ENCODE measurements at places on chromosomes 16 and 17.
A peak's percentile ranks its signal among the peaks of the same experiment; 100 is the strongest.

DNA sequence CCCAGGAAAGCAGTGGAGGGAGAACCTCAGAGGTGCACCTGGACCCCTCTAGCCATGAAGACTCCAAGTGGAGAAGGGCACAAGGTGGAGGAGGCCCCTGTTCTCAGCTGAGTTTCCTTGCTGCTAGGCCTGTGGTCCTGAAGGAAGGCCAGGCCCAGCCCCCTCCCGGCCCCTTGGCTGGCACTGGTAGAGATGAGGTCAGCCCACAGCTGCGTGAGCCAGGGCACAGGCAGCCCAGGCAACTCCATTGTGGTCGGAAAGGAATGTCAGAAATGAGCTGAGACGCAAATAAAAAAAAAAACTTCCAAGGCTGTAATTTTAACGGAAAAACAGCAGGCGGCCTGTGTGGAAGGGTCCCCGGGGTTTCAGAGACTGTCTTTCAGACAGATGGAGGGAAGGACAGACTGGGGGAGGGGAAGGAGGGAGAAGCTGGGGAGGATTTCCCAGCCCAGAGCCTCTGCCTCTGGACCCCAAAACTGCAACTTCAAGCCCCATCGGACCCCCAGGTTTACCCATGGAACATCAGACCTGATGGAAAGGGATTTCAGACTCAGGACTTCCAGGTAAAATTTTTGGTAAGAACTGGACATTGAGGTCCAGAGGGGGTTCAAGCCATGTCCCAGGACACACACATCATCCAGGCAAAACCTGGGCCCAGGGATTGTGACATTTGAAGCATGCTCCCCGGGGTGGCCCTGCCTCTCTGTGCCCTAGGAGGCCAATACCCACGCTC is 25.6 kb upstream of the MRPS23 start:
- peak; percentile 90 for DNase-seq

- DNase-seq: no peak
Measured at GRCh38 chr16:4089811-4090301, 26.4 kb downstream of the ADCY9 start.

- no peak for DNase-seq
Measured at GRCh38 chr16:84541999-84542817, 37.7 kb upstream of the MEAK7 start.

- DNase-seq: no peak
Measured at GRCh38 chr17:53100126-53100525, 722.6 kb upstream of the KIF2B start.

- no peak for DNase-seq
Measured at GRCh38 chr17:55417411-55418268, 4.0 kb downstream of the MMD start.

GRCh38 chr17:71516149-71516548 is 604.7 kb upstream of the SOX9 start:
- no peak for DNase-seq

DNA sequence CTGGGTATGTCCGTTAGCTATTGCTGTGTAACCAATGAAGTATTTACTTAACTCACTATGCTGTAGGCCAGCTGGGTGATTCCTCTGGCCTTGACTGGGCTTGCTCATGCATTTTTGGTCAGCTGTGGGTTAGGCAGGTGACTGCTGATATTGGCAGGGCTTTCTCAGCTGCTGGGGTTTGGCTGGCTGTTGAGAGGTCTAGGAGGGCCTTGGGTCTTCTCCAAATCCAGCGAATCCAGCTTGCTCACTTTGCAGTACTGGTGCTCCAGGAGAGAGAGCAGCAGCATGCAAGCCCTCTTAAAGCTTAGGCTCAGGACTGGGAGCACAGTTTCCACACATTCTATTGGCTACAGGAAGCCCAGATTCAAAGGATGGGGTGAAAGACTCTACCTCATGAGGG is 270.1 kb downstream of the PHKB start:
- DNase-seq: peak; percentile 47

DNA sequence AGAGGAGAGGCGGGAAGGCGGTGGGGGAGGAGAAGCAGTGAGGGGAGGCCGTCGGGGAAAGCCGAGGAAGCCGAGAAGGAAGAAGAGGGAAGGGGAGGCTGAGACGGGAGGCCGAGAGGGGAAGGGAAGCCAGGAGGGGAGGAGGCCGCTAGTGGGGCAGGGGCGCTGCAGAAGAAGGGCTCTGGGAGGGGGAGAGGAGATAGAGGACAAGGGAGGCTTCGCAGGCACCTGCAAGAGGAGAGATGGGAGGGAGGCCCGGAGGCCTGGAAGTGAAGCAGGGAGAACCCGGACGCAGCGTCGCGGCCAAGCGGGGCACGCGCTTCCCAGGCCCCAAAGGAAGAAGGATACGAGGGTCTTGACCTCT is 2.3 kb downstream of the C17orf58 start:
- DNase-seq: no peak

DNA sequence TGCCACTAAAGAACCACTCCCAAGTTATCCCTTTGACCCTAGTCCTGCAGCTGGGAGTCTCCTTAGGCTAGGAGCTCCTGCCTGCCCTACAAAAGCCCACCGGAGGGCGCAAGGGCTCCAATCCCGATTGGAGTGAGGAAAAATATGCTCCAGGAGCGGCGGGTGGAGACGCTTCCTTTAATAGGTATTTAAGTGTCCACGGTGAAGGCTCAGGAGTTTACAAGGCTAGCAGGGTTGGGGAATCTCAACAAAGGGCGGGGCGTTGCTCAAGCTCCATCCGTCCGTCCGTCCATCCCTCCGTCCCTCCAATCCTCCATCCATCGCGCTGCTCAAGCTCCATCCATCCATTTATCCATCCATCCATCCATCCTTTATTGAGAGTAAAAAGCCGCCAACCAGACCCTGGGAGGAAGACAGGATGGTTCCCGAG is 556 bp upstream of the SPNS1 start:
- DNase-seq: peak; percentile 7

- DNase-seq: no peak
Measured at GRCh38 chr16:13351601-13352217, 450.3 kb downstream of the SHISA9 start.

- DNase-seq: no peak
Measured at GRCh38 chr17:75183999-75184884, 1.5 kb upstream of the SUMO2 start.

DNA sequence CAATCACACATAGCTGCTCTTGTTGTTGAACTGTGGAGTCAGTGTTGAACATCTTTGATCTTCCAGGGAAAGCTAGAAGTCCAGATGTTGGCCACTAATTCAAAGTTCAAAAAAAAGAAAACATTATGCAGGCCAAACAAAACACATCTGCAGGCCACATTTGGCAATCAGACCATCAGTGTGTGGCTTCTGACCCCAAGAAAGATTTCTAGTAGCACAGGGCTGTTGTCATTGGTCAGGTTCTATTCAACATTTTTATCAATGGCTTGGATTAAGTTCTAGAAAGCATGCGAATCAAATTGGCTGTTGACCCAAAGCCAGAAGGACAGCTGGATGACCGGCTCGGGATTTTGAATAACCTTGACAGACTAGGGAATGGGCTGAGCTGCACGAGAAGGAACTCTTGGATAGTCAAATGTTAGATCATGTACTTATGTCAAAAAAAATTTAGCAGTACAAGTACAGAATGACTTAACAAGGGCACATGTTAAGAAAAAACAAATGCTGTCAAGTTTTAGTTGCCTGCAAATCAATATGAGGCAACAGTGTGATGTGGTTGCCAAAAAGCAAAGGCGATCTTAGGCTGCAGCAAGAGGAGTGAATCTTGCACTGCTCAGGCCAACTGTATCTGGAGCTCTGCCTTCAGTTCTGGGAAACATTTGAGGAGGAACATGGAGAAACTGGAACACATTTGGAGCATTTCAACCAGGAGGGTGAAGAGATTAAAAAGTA is 187.6 kb downstream of the RGS9 start:
- DNase-seq: no peak

DNA sequence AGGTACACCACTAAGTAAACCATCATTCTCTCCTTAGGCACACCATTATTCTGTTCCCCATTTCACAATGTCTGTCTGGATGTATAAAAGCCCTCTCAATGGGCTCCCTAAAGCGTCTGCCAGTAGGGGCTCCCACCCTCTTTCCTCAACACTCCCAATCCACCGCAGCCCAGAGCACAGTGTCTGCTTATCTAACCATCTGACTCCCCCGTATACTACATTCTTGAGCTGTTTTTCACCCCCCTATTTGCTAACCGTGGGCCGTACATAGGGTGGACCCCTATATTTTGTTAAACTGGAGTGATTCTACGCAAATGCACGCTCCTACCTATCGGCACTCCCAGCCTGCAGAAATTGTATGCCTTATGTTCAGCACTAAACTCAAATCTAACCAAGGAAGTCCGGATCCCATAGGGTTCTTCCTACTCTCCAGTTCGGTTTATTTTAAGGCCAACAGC is 685 bp upstream of the PSMD3 start:
- no peak for DNase-seq

GRCh38 chr16:46620266-46621005 is 743 bp downstream of the SHCBP1 start:
- DNase-seq: no peak

GRCh38 chr16:65314627-65315008 is 192.8 kb upstream of the CDH11 start:
- no peak for DNase-seq

- DNase-seq: no peak
Measured at GRCh38 chr17:32495359-32496231, 8.8 kb downstream of the CDK5R1 start.

DNA sequence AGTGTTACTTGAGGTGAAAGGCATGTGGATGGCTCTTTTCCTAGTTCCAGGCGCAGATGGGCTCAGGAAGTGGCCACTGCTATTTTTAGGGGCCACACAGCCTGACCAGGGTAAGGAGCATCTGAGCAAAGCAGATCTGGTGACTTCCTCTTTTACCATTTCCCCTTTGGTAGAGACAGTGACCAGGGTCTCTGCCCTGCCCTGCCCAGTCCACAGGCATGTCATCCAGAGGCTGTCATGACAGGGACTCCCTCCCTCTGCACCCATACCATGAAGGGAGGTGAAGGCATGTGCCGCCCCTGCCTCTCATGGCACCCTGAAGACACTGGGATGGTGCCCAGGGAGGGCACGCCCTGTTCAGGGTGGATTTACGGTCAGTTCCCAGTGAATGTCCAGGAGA is 2.2 kb downstream of the PLA2G15 start:
- DNase-seq: no peak

- DNase-seq: no peak
Measured at GRCh38 chr17:38561416-38562214, 44.1 kb downstream of the SRCIN1 start.

GRCh38 chr16:30456302-30456701 is 10.6 kb upstream of the SEPHS2 start:
- DNase-seq: no peak

- no peak for DNase-seq
Measured at GRCh38 chr17:39016193-39017153, 49.3 kb upstream of the FBXO47 start.

- no peak for DNase-seq
Measured at GRCh38 chr17:76940738-76941350, 72.6 kb downstream of the MGAT5B start.

GRCh38 chr17:72385475-72385874 is 264.7 kb downstream of the SOX9 start:
- DNase-seq: no peak

- DNase-seq: no peak
Measured at GRCh38 chr17:38711792-38712571, 6.9 kb downstream of the MLLT6 start.

DNA sequence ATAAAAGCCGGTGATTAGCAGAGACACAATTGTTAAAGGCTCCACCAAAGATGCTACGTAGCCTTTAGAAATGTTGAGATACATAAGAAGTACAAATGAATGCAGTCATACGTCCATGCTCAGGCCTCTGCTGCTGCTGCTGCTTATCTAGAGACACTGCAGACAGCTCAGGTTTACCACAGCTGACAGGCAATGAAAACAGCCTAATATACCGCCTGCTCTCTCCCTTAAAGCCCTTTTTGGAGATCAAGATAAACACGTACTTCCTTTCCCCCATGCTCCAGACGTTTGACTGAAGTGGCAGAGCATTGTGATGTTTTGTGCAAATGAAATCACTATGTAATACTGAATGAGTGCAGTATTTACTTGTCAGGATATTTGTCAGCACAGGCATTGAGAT is 185.3 kb downstream of the AATF start:
- DNase-seq: no peak

DNA sequence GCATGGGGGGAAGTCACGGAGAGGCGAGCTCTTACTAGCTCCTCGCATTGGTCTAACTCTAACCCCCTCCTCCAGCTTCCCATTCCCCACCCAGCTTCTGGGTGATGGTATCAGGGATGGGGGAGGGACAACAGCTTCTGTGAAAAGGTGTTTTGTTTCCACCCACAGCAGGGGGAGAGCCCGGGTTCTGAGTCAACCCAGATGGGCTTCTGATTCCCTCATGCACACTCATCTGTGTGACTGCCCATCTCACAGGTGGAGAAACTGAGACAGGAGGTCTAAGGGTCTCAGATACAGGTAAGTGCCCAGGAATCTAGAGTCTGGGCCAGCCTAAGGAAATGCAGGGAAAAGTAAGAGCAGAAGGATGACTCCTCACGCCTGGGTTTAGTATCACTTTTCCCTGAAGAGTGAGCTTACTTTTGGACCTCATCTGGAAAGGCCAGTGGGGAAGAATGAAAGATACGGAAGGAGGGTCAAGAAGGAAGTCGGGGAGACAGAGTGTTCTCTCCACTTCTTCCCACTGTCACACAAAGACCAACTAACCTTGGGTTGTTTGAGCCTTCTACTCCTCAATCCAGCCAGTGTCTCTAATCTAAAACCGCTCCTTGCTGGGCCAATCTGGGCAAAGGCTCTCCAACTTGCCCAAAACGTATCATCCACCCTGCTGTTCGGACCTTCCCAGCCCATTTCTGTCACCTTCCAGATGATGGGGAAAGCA is 3.1 kb upstream of the TLCD2 start:
- DNase-seq: no peak

GRCh38 chr17:27384726-27385125 is 71.5 kb upstream of the KSR1 start:
- DNase-seq: no peak

- DNase-seq: no peak
Measured at GRCh38 chr16:28098959-28099945, 35.7 kb upstream of the GSG1L start.
